ENCODE measurements at places on chromosomes 11 and 22.

DNA sequence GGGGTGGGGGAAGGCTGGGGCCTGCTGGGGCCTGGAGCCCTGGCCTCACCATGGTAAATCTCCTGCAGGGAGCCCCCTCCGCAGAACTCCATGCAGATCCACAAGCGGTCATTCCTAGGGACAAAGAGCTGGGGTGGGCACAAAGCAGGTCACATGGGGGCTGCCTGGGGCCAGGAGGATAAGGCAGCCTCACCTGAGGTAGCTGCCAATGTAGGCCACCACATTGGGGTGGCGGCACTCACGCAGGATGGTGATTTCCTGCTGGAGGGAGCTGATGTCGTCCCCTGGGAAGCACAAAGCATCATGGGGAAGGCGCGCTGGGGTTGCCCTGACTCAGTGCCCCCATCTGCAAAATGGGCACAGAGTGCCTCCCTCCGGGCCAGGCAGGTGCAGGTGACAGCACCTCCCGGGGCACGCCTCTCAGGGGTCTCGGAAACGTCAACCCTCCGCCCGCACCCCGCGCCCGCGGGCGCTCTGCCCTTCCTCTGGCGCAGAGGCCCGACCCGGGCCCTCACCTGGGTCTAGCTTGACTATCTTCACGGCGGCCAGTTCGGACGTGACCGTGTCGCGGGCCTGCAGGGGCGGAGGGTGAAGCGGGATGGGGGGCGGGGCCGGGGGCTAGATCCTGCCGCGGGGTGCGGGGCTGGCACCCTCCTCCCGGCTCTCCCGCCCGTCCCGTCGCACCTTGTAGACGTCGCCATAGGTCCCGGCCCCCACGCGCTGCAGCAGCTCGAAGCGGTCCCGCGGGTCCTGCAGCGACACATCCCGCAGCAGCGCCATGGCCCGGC, 450 bp downstream of the MAP4K2 start:
- DNase-seq = peak; percentile 18

GRCh38 chr11:134485316-134485715, 73.3 kb upstream of the B3GAT1 start:
- no peak for DNase-seq

DNA sequence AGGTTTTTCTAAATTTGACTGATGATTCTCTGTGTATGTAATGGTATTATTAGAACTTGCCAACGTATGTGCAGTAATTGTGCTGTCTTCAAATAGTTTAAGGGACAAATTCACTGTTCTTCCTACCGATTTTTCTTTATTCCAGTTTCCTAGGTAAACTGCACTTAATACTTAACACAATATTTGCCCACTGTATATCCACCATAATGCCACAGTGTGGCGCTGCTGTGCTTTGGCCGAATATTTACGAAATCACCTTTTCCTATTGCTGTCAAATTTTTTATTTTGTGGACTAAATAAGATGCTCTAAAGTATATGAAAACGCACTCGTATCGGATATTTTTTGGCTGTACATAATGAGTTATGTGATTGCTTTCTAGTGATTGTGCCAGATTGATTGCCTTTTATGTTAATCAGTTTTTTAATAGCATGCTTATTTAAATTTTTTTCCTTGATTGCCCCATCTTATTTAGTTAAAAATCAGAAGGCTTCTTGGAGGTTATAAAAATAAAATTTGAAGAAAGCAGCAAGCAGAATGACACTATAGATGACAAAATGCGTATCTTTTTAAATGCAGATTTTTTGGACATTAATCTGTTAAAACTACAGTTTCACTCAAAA, 10.5 kb downstream of the AASDHPPT start:
- peak; percentile 22 for DNase-seq

DNA sequence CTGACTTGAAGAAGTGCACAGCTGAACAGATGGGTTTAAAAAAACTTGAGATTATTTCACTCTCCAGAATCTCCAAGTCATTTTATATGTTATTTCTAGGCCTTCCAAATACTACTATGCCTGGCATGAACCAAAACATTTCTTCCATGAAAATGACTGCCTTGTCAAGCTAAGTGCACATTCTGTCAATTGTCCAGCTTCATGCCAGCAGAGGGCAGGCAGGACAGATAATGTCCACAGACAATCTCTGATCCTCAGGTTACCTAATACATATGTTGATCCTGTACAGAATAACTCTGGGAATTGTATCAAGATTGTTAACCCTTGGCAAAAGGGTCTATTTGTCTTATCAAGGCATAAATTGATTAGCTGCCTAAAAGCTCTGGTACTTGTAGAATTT, 229.5 kb downstream of the AASDHPPT start:
- DNase-seq = no peak

GRCh38 chr11:92384358-92384757, 159.7 kb downstream of the FAT3 start:
- no peak for DNase-seq
